Renal cortex interstitium (tissue), 15 donors: ENCODE measurements at places on chromosomes 3 and 15. TPM values are rescaled to one million over a fixed set of nuclear protein-coding genes. Genes with fewer than 3 reads are reported as not detected.

The SLC51A gene
- polyA plus RNA-seq: 11.5 TPM

The WDR93 gene
- 2.9 TPM for polyA plus RNA-seq

DNA sequence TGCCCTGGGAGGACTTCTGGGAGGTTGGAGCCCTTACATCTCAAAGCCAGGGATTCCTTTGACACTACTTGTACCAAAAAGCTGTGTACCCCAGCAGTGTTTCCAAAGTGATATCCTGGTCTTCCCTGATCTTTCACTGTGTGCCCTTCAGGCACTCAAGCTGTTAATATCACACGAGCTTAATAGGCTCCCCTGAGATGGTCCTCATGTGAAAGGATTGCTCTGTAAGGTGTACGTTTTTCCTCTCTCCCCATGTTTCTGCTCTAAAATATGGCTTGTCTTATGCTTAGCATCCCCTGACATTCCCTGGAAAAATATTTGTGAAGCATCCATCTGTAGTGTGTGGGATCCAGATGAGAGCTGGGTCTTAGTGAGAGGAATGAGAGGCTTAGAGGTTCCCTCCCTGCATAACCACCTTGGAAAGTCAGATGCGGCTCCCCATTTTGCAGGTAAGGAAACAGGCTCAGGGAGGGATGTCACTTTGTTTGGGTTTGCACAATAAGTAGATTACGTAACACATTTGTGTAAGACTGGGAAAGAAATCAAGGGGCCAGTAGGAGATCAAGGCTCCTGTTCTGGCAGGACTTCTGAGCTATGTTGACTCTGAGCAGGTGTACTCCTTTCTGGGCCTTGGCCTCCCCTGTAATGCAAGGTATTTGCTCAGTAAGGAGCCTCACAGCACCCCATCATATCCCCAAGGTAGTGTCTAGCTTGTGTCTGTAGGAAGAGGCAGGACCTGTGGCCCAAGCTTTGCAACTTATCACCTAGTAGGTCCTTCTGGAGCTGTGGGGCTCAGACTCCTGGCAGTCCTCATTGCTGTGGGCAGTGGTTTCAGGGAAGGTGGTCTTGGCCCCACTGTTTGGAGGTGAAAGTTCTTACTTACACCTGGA, 667 bp upstream of the ACOX2 start:
- no peak for DNase-seq

- no peak for DNase-seq
Measured at GRCh38 chr3:59726279-59726678, 676.5 kb upstream of the CFAP20DC start.

The EPHA3 gene
- 3.2 TPM for polyA plus RNA-seq

- DNase-seq: peak; percentile 29
Measured at GRCh38 chr15:78641102-78641748, at the start of gene CHRNB4. CHRNB4 (minus strand) TSS chr15:78641210; CDS start chr15:78641133, 77 bp downstream.

The MNS1 gene
- polyA plus RNA-seq: 34.8 TPM

DNA sequence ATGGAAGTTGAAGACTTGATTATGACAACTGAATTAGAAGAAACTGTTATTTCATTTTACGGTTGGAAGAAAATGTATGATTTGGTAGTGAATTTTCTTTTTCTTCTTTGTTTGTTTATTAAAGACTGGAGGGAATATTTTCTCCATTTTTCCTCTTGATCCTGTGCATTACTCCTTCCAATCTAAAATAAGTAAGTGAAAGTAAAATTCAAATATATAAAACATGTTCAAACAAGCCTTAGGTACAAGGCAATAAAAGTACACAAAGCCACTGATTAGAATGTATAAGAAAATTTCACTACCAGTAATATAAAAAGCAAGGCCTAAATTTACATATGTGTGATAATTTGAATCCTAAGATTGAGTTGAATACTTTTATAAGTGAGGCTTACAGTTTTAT, 181.2 kb upstream of the MME start:
- DNase-seq: no peak

- DNase-seq: no peak
Measured at GRCh38 chr15:67215102-67215501, 39.4 kb downstream of the AAGAB start.

The SCN5A gene
- 0.82 TPM for polyA plus RNA-seq

The DUOX1 gene
- polyA plus RNA-seq: 3.8 TPM

The GOLGA6A gene
- polyA plus RNA-seq: 0.51 TPM

DNA sequence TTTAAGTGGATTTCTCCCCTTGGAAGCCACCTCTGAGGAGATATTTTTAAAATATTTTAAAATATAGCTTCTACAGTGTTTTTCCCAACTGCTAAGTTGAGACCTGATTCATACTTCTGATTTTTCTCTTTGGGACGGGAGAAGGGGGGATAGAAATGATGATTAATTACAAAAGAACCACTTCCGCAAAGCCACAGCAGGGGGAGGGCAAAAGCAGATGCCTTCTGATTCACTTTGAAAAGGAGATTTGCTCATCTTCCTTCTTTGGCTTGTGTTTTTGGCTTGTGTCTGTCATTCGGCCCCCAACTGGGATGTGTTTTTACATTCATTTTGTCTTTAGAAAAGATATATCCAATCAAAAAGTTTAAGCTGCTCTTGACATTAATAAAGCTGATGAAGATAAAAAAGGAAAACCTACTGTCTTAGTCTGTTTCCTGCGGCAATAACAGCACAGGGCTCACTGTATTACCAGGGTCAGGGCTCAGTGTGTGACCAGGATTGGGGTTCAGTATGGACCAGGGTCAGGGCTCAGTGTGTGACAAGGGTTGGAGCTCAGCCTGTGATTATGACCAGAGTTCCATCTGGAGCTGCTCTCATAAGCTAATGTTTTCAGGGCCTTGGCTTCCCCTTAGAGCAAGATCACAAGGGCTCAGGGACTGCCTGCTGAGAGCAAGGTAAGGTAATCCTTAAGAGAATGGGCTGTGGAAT, 223.2 kb downstream of the MTHFS start:
- no peak for DNase-seq

DNA sequence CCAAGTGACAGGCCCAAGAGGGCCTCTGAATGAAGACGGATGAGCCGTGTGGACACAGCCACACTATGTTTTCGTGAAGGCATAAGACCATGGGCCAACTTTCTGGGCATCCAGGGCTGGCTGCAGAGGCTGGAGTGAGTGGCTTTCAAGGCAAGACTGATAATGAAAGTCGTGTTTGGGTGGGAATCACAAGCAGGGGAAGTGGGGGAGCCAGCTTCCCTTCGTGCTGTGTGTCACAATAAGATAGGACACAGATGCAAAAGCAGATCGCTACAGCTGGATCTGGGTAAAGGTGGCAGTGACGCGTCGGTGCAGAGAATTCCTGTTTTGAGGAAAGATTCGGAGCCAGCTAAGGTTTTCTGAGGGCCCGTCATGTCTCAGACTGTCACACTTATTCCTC, 309.8 kb upstream of the CTDSPL start:
- DNase-seq: no peak

The INKA1 gene
- 16.9 TPM for polyA plus RNA-seq

GRCh38 chr3:132553826-132554225, 43.2 kb upstream of the ACKR4 start:
- no peak for DNase-seq

The SCAANT1 gene
- 1.1 TPM for polyA plus RNA-seq

DNA sequence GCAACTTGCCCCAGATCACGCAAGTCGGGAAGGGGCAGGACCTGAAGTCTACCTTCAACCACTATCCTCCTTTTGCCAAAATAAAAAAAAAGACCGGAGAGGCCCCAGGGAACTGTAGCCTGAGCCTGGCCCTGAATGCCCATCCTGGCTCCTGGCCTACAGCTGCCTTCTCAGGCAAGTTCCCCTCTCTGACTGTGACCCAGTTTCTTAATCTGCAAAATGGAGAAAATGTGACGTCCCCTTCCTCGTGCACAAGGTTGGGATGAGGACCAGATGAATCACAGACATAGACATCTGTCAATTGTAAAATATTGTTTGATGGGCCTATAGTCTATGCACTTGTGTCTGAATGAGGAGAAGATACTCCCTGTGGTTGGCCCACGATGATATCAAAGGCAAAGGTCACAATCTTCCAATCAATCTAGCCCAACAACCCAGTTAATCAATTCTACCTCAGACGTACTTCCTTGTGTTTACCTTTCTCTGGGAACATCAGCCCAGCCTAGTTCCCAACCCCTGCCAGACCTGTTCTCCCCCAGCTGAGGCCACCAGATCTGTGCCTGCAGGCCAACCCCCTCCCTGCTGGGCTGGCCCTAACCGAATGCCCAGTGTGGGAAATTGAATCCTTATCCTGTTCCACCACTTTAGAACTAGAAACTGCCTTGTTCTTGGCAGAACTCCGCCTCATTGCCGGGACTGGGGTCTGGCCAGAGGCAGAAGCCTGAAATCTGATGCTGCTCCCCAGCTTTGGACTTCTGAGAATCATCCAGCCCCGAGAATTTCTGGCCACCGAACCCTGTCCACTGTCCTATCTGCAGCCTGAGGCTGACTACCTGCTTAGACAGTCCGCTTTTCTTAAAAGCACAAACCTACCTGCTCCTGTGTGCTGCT, 101.8 kb upstream of the LIPC start:
- no peak for DNase-seq

DNA sequence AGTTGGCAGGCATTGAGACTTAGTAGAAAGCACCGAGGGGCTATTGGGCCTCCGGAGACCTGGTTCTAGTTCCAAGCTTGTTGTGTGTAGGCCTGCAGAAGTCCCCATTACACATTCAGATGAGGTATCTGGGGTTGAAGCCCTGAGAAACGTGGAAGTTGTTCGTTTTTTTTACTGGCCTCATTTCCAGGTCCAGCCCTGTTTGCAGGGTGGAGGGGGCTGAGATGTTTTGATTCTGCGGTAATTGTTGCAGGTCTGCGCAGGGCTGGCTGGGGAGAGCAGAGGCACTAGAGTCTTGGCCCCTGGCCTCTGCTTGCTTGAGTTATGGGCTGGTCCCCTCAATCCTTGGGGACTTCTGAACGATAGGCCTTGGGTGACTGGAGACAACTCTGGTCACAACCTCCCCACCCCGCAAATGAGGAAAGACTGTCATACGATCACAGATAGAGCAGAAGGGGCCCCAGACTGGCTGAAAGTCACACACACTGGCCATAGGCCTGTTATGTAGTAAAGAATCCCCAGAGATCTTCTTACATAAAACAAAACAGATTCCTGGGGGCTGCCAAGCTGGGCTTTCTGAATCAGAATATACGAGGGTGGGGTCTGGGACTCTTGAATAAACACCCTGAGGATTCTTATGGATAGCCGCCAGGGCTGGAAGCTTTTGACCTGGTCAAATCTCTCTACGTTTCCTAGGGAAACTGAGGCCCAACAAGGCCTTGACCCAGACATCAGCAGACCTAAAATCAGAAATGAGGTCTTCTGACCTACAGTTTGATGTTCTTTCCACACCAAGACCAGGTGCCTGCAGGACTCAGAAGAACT, 15.6 kb downstream of the KBTBD13 start:
- no peak for DNase-seq

The HRG gene
- polyA plus RNA-seq: 2.2 TPM

DNA sequence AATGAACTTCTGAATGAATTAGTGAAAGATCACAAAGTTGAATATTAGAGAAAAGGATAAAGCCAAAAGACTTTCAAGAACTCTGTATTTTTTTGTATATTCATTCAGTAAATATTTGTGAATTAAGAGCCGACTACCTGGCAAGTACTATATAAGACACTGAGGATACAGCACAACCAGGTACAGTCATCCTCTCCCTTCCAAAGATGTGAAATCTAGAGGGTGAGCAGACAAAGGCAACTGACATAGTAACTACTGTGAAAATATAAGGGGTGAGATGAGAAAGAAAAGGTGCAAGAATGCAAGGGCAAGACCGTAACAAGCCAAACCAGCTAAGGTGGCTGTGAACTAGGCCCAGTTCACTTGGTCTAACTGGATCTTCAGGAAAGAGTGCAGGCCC, 974.6 kb upstream of the CFAP20DC start:
- no peak for DNase-seq

DNA sequence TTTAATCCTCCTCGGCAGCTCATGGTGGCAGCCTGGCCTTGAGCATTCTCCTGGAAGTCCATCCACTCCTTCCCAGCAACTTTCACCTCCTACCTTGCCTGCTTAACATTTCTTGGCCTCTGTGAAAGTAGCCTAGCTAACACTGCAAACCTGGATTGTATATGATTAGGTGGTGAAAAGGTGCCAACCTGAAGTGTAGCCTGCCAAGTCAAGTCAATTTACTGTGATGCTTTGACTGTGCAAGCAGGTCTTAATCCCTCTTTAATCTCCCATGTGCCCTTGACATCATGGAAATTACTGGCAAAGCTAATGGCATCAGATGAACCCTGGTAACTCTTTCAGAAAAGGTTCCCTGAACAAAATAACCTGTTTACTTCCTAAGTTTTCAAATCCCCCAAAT, 169.7 kb upstream of the NR2F2 start:
- no peak for DNase-seq

- DNase-seq: no peak
Measured at GRCh38 chr3:119261055-119261454, 20.4 kb upstream of the B4GALT4 start.

DNA sequence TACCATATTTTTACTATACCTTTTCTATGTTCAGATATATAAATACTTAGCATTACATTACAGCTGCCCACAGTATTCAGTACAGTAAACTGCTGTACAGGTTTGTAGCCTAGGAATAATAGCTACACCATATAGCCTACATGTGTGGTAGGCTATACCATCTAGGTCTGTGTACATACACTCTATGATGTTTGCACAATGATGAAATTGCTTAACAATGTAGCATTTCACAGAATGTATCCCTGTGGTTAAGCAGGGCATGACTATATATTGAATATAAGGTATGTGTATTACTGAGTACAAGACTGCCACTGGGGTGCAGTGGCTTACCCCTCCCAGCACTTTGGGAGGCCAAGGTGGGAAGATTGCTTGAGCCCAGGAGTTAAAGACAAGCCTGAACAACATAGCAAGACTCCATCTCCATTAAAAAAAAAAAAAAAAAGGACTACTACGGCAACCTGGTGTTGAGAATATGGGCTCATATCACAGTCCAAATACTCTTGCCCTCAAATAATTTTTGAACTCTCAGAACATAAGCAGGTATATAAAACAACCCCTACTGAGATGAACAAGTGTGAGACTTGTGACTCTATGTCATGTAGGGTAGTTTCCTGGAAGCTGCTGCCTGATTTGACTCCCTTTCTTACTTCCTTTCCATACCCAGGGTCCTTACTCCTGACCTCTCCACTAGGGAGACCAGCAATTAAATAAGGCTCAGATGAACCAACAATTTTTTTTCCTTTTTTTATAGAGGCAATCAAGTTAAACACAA, 4.8 kb downstream of the PPP1R14D start:
- no peak for DNase-seq

The CPNE9 gene
- polyA plus RNA-seq: not detected

- no peak for DNase-seq
Measured at GRCh38 chr3:184631472-184631861, 69.9 kb downstream of the EPHB3 start.

DNA sequence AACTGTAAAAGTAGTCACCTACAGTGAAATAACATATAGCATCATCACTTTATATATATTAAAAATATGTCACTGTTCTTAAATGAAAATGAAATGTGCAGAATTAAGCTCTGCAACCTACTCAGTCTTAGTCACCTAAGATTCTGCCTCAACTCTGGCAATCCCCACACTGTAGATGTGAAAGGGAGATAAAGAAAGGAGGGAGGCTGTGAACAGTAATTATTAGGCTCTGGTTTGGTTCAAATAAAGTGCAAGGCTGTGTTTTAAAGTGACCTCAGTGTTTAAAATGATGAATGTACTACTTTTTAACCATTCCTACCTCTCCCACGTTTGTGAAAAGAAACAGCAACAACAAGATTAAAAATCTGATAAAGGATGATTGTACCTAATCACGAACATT, 72.2 kb downstream of the ATP8B4 start:
- no peak for DNase-seq

GRCh38 chr15:36644191-36644896, 64.9 kb downstream of the CDIN1 start:
- DNase-seq: no peak

The ZNF80 gene
- not detected for polyA plus RNA-seq

The A4GNT gene
- 1.00 TPM for polyA plus RNA-seq

- DNase-seq: no peak
Measured at GRCh38 chr15:95492388-95493070, 838.0 kb upstream of the NR2F2 start.
